ENCODE measurements at places on chromosomes 1 and 21.

GRCh38 chr1:109639063-109639840 is 16.6 kb upstream of the GSTM4 start:
- no peak for DNase-seq

GRCh38 chr1:177568622-177569021 is 397.9 kb downstream of the BRINP2 start:
- DNase-seq: no peak

DNA sequence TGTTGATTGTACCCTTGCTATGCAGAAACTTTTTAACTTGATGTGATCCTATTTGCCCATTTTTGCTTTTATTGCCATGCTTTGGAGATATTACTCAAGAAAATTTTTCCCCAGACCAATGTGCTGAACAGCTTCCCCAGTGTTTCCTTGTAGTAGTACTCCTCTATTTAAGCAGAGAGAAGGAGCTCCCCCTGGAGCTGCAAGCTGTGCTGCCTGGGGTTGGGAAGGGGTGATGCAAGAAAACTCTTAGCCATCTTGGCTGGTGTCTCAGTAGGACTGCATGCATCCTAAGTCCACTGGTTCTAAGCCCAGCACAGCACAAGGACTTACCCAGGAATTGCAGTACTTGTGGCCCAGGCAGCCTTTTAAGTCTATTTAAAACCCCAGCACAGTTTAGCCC is 121.6 kb downstream of the NTMT2 start:
- DNase-seq: no peak

- no peak for DNase-seq
These were observed 118.4 kb upstream of the L1TD1 start for GRCh38 chr1:62076286-62076685.

DNA sequence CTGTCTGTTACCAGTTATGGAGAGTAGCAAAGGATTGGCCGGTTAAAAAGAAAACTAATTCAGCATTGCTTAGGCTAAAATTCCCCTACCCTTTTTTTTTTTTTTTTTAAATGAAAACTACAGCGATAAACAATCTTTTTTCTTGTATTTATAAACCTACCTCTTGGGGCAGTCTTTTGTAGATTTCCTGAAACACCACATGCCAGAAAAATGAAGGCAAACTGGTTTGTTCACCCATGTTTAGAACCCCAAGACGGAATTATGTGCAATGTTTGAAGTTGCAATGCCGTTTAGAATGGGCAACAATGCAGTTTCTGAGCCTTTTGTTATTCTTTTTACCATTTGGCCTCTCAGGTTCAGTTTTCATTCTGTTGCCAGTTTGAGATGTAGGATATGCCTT is 59.1 kb downstream of the PRDM2 start:
- no peak for DNase-seq

DNA sequence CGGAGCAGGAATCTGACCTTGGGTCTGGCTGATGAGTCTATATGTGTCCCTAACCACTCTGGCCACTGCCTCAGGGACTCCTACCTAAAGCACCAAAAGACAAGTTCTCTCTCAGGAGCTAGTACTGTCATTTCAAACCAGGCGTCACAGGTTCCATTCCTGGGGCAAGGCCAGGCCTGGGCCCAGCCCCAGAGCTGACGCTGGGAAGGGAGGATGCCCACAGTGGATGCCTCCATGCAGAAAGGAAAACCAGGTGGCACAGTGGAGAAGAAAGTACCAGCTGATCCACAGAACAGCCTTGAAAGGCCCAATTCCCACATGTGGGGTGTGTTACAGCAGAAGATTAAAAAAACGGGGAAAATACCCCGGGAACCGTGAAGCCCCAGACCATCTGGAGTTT is 77.4 kb downstream of the DMRTB1 start:
- no peak for DNase-seq

GRCh38 chr21:29639366-29640079 is 300.3 kb downstream of the GRIK1 start:
- no peak for DNase-seq

GRCh38 chr1:24990779-24991641 is 60.9 kb upstream of the RUNX3 start:
- DNase-seq: no peak

GRCh38 chr1:46057781-46058180 is 74.6 kb downstream of the PIK3R3 start:
- DNase-seq: no peak

- DNase-seq: no peak
These were observed 52.8 kb upstream of the TBX15 start for GRCh38 chr1:119040906-119041305.

DNA sequence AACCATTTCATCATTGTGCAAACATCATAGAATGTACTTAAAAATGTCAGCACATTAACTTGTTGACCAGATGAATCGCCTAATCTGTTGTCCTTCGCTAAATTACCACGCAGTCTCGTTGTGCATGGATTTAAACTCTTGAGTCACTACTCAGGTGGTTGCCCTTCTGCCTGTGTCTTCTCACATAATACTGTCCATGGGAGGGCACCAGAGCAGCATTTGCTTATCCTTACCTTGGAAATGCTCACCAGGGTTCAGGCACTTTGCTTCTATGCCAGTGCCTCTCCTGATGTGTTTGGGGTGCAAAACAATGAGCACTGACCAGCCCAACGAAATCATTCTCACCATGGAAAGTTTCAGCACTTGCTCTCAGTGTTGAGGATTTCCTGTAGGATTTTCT is 559.9 kb downstream of the RWDD3 start:
- DNase-seq: no peak

DNA sequence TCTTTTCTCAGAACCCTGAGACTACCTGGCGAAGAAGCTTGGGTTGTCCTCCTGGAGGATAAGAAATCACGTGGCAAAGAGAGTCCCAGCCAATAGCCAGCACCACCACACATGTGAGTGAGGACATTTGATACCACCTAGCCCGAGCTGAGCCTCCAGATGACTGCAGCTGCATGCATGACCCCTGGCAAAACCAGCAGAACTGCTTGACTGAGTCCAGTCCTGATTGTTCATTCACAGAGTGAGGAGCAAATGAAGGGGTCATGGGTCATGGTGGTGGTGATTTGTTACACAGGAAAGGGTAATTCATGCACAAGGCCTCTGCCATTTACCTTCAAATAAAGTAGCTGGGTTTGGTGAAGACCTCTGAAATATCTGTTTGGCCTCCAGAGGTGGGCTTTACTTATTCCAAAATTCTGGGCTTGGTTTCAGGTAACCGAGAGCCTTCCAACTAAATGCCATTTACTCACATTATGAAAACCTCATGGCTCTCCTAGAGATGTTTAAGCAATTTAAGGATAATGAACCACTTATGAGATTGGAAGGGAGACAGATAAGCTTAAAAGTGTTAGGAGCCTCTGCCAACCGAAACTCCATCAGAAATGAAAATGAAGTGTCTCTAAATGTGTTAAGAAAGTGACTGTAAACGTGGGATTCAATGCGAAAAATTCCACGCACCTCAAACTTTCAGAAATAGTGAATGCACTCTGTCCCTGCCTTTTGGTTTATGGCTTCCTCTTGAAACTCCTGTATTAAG is 163.3 kb downstream of the SLC35F3 start:
- no peak for DNase-seq

- no peak for DNase-seq
These were observed 74.1 kb upstream of the CD34 start for GRCh38 chr1:207984831-207985572.

GRCh38 chr1:7346600-7347570 is 424.2 kb upstream of the VAMP3 start:
- no peak for DNase-seq

- no peak for DNase-seq
These were observed 161.8 kb upstream of the IVNS1ABP start for GRCh38 chr1:185478877-185479276.

- DNase-seq: no peak
These were observed 8.3 kb downstream of the BARHL2 start for GRCh38 chr1:90708826-90709225.

GRCh38 chr1:109792056-109792831 is 28.5 kb upstream of the EPS8L3 start:
- peak; percentile 44 for DNase-seq

- no peak for DNase-seq
These were observed at the start of gene NGF for GRCh38 chr1:115337633-115338456. Gene NGF, minus strand, starts transcription at chr1:115338249. Its CDS starts 51,454 bp downstream, at chr1:115286795.

DNA sequence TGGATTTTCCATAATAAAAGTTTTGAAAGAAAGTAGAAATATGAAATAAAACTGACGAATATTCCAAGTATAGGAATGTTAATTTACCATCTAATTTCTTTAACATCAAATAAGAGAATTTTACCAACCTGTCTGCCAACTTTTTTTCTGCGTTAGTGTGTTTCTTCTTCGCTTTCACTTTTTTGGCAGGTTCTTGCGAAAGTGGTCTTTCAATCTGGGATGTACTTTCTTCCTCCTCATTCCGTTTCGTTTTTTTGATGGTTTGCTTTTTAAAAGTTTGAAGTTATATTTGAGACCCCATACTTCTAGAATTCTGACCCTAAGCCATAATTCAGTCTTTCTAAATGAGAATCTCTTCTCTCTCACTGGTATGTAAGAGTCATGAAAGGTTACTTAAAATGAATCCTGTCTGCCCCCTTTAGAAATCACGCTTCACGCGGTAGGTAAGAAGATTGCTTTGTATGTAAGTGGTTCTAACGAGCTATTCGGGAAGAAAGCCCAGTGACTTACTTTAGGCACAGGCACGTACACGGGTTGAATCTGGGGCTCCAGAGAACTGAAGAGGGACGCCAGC is 580 bp downstream of the RBM34 start:
- DNase-seq: peak; percentile 45

GRCh38 chr1:183164340-183164739 is 21.7 kb upstream of the LAMC2 start:
- DNase-seq: no peak

- no peak for DNase-seq
These were observed 520.7 kb upstream of the CAMK1G start for GRCh38 chr1:209062863-209063262.

GRCh38 chr1:44714944-44715571 is 15.9 kb downstream of the RNU5D-1 start:
- DNase-seq: peak; percentile 77

DNA sequence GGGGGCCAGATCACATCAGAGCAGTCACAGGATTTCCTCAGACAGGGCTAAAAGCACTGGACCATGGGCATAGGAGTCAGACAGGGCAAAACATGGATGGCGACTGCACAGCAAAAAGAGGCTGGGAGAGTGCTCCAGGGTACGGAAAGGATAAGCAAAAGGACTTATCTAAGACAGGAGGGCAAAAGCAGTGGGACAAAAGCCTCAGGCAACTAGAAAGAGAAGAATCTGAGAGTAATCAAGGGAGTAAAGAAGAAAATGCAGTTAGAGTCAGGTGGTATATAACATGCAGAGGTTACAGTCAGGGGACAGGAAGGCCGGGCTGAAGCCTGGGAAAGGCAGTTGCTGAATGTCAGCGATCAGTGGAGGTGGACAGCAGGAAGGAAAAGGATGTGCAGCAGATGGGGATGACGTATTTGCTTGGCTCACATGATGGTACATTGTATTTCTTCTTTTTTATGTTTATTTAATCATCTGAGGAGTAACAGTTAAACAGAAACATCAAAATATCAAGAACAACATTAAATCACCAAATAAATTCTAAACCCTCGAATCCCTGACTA is 63.1 kb upstream of the CNN3 start:
- DNase-seq: no peak

- DNase-seq: no peak
These were observed 33.6 kb downstream of the CD55 start for GRCh38 chr1:207355060-207355459.

DNA sequence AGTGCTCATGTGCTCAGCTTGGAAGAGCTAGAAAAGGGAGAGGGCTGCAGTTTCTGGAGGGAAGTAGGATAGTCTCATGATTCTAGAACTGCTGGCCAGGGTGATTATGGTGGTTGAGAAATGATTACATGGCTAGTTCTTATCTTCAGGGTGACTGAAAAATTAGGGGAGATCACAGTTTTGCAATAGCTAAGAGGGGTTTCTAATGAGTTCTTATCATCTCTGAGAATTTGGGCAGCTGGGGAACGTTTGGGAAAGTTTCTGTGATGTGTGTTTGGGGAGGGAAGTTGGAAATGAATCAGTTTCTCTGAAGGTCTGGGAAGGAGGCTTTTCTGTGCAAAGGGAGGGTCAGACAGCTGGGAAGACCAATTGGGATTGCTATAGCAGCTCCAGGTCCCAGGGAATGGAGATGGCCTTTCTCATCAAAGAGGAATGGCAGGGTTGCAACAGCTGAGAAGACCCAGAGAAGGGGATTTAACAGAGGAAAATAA is 7.6 kb upstream of the RHOU start:
- DNase-seq: no peak

DNA sequence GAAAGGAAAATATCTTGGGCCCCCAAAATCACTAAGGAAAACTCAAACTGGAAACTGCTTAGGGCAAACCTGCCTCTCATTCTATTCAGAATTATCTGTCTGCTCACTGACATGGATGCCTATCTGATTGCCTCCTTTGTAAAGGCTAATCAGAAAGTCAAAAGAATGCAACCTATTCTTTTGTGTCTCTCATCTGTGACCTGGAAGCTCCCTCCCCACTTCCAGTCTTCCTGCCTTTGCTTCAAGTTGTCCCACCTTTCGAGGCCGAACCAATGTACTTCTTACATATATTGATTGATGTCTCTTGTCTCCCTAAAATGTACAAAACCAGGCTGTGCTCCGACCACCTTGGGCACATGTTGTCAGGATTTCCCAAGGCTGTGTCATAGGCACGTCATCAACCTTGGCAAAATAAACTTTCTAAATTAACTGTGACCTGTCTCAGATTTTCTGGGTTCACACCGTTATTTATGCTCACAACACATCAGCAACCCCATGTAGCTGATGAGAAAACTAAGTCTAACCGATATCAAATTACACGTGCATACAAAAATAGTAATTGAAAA is 302.3 kb upstream of the NRIP1 start:
- no peak for DNase-seq

- no peak for DNase-seq
These were observed 25.7 kb upstream of the SPAG17 start for GRCh38 chr1:118210723-118211110.

GRCh38 chr21:32523463-32523862 is 61.9 kb downstream of the TCP10L start:
- DNase-seq: no peak

GRCh38 chr1:153569465-153569864 is 3.8 kb upstream of the S100A2 start:
- DNase-seq: no peak

GRCh38 chr1:207649865-207650580 is 5.1 kb downstream of the CR1L start:
- DNase-seq: no peak

All from GDM1 (cell line).